ENCODE measurements at places on chromosomes 4 and X.

- DNase-seq = no peak
Observed at GRCh38 chr4:149095811-149096210, 653.6 kb upstream of the NR3C2 start.

- no peak for DNase-seq
Observed at GRCh38 chr4:108596344-108596743, 24.0 kb upstream of the RPL34 start.

DNA sequence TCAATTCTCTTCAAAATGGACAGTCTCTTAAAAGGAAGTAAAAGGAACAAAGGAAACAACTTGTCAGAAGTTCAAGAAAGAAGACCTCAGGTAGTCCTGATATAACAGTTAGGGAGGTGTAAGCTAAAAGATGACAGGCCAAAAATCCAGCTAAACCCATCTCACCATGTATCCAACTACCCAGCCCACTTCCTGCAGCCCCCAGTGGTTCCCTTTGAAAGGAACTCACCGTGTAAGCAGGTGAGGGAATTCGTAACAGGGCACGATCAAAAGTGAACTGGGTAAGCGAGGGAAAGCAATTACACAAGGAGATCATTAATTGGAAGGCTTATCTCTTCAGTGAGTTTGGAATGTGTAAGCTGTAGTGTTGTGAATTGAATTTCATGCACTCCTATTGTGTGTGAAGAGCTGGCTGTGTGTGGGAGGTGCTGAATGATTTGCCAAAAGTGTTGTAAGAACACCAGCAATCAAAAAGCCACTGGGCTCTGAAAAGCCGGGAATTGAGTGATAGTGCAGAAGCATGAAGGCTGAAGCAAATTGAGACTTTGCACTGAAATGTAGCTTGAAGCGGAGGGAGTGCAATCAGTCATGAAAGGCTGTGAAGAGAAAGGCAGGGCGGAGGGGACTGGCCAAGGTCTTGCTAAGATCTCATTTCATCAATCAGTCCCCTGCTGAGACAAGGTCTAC, 914.2 kb upstream of the LCORL start:
- no peak for DNase-seq

- DNase-seq = no peak
Observed at GRCh38 chr4:27016551-27016950, 155.9 kb downstream of the STIM2 start.

- no peak for DNase-seq
Observed at GRCh38 chr4:21819086-21819485, 129.5 kb downstream of the KCNIP4 start.

DNA sequence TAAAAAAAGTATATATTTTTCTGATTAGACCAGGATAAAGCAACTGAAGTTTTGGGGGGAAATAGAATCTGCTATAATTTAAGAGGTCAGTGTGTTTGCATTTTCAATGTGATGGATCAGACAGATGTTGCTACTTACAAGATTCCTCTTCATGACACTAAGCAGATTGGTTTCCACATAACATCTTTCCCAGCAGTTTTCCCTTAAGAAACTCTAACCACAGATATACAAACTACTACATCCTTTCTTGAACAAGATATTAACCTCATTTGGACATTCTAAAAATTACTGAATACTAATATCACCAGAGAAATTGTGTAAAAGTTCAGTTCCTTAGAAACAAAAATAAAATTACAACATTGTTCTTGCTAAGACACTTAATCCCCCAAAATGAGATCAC, 106.7 kb upstream of the GUCY1A1 start:
- no peak for DNase-seq

GRCh38 chrX:10477525-10477924, 142.9 kb downstream of the MID1 start:
- DNase-seq = no peak

DNA sequence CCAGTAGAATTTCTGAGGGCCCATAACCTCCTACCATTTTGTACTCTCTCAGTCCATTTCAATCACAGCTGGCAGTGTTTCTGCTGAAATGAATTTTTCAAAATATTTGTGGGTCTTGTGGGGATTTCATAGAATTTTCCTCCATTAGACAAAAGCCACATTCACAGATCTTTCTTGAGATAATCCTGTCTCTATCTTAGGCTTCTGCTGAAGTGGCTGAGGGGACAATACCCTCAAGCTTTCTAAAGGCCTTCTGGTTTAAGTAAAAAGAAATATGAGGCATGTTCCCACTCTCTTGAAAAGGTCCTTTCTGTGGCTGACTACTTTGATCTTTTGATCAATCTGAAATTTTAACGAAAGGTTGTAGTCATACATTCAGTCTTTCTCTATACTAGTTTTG, 1930.0 kb upstream of the AGA start:
- DNase-seq = no peak

DNA sequence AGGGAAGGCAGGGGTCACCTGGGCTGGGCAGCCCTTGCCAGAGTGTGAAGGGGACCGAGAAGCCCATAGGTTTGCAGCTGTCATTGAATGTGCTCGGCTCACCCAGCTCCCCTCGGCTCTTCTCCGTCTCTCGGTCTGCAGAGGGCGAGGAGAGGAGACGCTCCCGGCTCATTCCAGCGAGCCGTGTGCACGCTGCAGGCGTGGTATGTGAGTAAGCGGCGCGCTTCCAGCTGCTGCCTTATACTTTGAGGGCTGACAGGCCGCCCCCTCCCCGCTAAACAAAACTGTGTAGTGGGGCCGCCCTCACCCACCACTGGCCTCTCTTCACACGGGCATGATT, 23.0 kb upstream of the BCORL1 start:
- DNase-seq = no peak

- DNase-seq = no peak
Observed at GRCh38 chr4:2289311-2289954, 27.5 kb upstream of the MXD4 start.

GRCh38 chrX:149631234-149632165, at the start of gene TMEM185A:
TSS of gene TMEM185A (minus strand) at chrX:149631792. CDS start at chrX:149631580, 212 bp downstream.
- peak; percentile 78 for DNase-seq

- no peak for DNase-seq
Observed at GRCh38 chr4:3469386-3470243, 6.5 kb downstream of the DOK7 start.

DNA sequence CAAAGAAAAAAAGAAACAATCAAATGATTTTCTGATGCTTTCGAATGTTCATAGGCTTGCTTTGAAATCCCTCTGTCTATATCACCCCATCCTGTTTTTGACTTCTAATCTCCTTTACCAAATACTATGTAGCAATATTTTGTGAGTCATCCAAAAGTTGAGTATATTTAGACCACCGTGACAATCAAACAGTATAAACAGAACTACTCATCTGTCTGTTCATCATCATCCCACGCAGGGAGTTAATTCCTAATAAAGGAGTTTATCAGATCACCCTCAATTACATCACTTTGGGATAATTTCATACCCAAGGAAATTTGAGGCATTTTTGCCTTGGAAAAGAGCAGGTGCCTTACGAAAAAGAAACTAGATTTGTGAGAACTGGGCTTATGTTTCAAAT, 212.9 kb downstream of the CBR4 start:
- no peak for DNase-seq

DNA sequence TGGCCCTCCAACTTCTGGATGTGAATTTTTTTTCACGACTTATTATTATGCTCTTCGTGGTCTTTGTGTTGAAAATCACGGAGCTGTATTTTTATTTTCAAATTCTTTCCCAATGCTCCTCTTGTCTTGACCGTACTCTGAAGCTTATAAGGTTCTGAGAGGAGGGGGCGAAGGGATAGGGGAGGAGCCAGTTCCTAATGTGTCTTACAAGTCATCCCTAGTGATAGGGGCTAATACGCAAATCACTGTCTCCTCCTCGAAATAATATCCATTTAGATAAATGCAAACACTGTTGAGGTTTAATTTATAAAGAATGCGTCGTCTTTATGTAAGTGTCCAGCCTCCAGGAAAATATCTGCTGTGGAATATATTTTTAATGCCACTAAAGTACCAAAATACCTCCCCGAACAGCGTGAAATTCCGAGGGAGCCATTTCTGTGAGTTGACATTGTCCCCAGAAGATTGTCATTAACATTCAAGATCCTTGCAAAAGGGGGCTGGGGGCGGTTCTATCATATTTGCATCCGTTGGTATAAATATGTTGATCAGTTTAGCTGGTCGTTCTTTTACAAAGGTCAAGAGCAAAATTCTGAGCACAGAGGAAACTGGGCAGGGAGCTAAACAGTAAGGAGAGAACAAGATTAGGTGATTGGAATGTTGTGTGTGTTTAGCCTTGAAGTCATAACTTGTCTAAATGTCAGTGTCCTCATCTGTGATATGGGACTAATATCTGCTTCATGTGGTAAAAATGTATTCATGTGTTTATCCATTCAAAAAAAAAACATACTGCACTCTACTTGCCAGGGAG, 3.7 kb upstream of the FAT1 start:
- no peak for DNase-seq

DNA sequence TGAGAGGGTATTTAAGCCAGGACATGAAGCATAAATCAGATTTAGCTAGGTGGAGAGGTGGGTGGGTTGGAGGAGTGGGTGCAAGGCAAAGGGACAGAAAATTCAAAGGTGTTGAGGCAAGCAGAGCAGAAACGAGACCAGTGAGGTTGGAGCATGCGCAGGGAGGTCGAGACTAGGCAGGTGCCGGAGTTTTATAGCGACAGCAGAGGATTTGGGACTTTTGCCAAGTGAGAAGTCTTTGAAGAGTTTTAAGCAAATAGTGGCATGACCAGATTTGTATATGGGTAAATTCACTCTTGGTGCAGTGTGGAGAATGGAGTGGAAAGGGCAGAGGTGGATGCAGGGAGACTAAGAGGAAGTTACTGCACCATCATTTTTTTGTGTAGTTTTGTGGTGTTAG, 107.0 kb upstream of the TLR2 start:
- DNase-seq = no peak

GRCh38 chr4:168853770-168854169, 156.3 kb downstream of the CBR4 start:
- DNase-seq = no peak

Measured in activated CD4-positive, alpha-beta T cell treated with anti-CD3 and anti-CD28 coated beads, Interleukin-2, Interleukin-6, amounts not matched to agents 100 ng/mL and 50 ng/mL, durations not matched to agents 16 hours and 8 hours (primary cell).